Suprapubic skin (tissue), 4 donors: ENCODE measurements at places on chromosomes 1 and 21. TPM values are rescaled to one million over a fixed set of nuclear protein-coding genes. Genes with fewer than 3 reads are reported as not detected.
A peak's percentile ranks its signal among the peaks of the same experiment; 100 is the strongest.

DNA sequence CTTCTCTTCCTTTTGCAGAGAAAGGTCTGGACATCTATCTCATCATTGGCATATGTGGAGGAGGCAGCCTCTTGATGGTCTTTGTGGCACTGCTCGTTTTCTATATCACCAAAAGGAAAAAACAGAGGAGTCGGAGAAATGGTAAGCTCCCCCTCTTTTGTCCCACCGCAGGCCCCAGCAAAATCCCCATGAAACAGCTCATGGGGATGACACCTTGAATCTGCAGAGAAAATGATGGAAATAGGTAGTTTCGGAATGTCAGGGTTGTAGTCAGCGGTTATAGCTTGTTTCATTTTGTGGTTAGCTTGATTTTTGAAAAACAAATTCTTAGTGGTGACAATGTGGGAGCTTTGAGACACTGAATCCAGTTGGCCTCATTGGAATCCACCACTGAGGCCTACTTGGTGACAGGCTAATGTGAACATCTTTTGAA is 10.3 kb downstream of the CD2 start:
- no peak for DNase-seq
- no peak overlapping the region for H3K27ac ChIP-seq
- peaks cover 2% of the 10 kb centered on the region for H3K4me1 ChIP-seq
- H3K27me3 ChIP-seq: no peaks in the 10 kb centered on the region
- no peaks in the 10 kb centered on the region for H3K36me3 ChIP-seq

SHE gene
- 5.5 TPM for total RNA-seq

- DNase-seq: no peak
- H3K36me3 ChIP-seq: peaks cover 29% of the 10 kb centered on the region
- no peak overlapping the region for H3K27ac ChIP-seq
- H3K4me3 ChIP-seq: no peak overlapping the region
- peaks cover 6% of the 10 kb centered on the region for H3K4me1 ChIP-seq
- H3K27me3 ChIP-seq: no peaks in the 10 kb centered on the region
Observed at GRCh38 chr21:39341249-39341923, 7.5 kb downstream of the HMGN1 start.

DNA sequence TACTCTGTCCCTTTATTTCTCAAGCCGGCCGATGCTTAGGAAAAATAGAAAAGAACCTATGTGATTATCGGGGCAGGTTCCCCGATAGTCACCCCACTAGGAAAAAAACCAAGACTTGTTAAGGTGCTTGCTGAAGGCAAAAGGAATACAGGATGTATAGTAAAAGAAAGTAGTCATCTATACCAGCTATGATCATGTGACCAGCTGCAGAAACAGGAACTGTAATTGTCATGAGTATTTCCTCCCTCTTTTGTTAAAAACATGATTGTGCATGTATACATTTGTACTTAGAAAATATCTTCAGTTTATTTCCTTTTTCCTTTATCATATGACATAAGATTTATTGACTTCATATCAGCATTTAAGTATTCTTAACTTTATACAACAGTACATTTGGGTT is 30.5 kb downstream of the PIGK start:
- no peaks in the 10 kb centered on the region for H3K27me3 ChIP-seq
- DNase-seq: no peak
- H3K36me3 ChIP-seq: no peaks in the 10 kb centered on the region
- no peak overlapping the region for H3K4me3 ChIP-seq
- no peak overlapping the region for H3K27ac ChIP-seq
- H3K4me1 ChIP-seq: no peaks in the 10 kb centered on the region

- peak overlapping the region; percentile 38 for H3K27ac ChIP-seq
- H3K36me3 ChIP-seq: no peaks in the 10 kb centered on the region
- H3K27me3 ChIP-seq: no peaks in the 10 kb centered on the region
- H3K4me3 ChIP-seq: no peak overlapping the region
Observed at GRCh38 chr1:154386643-154387352, 18.3 kb upstream of the IL6R start.

ACTA1 gene
- 0.59 TPM for total RNA-seq

DNA sequence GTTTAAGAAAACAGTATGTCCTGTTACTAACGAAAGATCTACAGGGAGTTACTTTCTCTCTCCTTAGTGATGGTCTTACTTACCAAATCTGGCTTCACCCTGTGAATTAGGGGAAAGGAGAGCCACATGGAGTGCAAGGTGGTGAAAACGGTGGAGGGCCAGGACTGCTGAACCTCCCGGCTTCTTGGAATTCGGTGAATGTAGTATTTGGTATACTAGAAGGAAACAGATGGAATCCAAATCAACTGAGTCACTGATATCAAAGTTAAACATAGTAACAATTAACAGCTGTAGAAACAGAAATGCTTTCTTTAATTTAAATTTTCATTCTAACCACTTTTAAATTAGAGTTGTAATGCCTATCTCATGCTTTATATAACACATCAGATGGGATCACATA is 45.7 kb downstream of the ALG14 start:
- H3K36me3 ChIP-seq: peaks cover 16% of the 10 kb centered on the region
- H3K4me3 ChIP-seq: no peak overlapping the region
- no peak overlapping the region for H3K27ac ChIP-seq
- H3K4me1 ChIP-seq: peaks cover 14% of the 10 kb centered on the region
- DNase-seq: no peak
- no peaks in the 10 kb centered on the region for H3K27me3 ChIP-seq

GRCh38 chr1:195005338-195005737 is 1602.9 kb downstream of the KCNT2 start:
- H3K4me1 ChIP-seq: no peaks in the 10 kb centered on the region
- no peak overlapping the region for H3K27ac ChIP-seq

LMX1A gene
- total RNA-seq: not detected

DNA sequence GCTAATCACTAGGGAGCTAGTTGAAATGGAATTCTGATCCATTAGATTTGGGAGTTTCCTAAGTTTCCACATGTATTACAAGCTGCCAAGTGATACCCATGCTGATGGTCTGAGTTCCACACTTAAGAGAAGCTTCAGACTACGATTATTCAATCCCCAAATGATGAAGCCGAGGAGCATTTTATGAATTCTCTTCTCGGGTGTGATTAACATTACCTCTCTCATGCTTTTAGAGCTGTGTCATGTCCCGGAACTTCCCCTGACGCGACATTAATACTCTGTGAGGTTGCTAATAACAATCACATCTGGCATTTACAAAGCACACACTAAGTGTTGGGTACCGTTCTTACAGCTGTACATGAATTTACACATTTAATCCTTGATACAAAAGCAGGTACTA is 63.0 kb downstream of the KCNJ15 start:
- no peak for DNase-seq
- H3K4me1 ChIP-seq: peaks cover 3% of the 10 kb centered on the region
- no peak overlapping the region for H3K4me3 ChIP-seq

RIPK4 gene
- total RNA-seq: 59.5 TPM

- H3K27me3 ChIP-seq: no peaks in the 10 kb centered on the region
- no peaks in the 10 kb centered on the region for H3K36me3 ChIP-seq
- no peaks in the 10 kb centered on the region for H3K4me1 ChIP-seq
- H3K27ac ChIP-seq: no peak overlapping the region
- no peak for DNase-seq
- H3K4me3 ChIP-seq: no peak overlapping the region
Observed at GRCh38 chr1:108125312-108126138, 74.6 kb downstream of the SLC25A24 start.

DNA sequence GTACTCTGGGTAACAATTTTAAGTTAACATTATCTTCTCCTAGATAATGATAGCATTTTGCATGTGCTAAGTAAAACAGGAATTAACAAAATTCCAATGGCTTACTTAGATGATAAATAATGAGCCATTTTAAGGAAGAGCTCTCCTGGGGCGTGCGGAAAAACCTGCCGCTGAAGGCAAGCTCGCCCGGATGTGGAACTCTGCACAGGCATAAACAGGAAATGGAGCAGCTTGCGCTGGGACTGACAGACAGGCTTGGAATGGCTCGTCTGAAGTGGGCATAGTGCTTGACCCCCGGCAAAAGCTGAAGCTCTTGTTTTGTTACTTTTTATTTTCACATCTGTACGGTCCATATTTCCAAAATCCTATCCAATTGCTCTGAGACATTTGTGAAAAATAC is 169.2 kb downstream of the ZNF281 start:
- no peak overlapping the region for H3K4me3 ChIP-seq
- H3K27ac ChIP-seq: no peak overlapping the region
- DNase-seq: no peak
- no peaks in the 10 kb centered on the region for H3K36me3 ChIP-seq

DNA sequence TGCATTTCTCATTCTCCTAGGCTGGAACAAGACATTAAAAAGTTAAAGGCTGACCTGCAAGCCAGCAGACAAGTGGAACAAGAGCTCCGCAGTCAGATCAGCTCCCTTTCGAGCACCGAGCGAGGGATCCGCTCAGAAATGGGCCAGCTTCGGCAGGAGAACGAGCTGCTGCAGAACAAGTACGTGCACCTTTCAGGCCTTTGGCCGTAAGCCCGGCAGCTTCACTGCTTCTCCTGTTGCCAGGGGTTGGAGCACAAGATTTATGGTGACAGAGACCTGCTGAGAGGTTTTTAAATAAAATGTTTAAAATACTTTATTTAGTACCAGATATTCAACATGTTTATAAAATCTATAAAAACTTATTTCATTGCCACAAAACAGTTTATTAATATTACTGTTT is 53.4 kb downstream of the MACO1 start:
- H3K27ac ChIP-seq: peak overlapping the region; percentile 40
- H3K36me3 ChIP-seq: peaks cover 32% of the 10 kb centered on the region
- no peak overlapping the region for H3K4me3 ChIP-seq
- no peaks in the 10 kb centered on the region for H3K27me3 ChIP-seq
- DNase-seq: no peak
- peaks cover 37% of the 10 kb centered on the region for H3K4me1 ChIP-seq

FTCD gene
- total RNA-seq: not detected

RNU1-2 gene
- under 0.01 TPM for total RNA-seq
